ENCODE measurements at places on chromosomes 6 and 20.

DNA sequence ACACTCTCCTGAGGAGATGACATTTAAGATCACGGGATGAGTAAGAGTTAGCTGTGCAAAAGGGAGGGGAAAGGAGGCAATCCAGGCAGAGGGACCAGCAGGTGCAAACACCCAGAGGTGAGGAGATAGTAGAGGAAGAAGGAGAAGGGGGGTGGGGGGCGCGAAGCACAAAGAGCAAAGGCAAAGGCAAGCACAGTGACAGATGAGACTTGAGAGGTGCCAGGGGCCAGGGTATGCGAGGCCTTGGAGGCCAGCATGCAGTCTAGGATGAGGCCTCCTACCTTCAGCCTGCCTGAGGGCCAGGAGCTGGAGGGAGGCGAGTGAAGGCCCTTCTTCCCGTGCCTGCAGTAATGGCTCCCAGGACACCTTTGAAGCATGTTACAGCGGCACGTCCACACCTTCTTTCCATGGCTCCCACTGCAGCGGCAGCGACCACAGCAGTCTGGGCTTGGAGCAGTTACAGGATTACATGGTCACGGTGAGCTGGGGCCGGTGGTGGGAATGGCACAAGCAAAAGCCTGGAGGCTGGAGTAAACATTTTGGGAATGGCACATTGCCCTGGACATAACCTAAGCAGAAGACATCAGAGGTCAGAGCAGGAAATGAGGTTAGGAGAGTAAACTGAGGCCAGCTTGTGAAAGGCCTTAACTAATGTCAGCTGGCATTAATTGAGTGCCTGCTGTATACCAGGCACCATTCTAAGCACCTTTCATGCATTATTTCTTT lies 18.6 kb downstream of the CCM2L start:
- DNase-seq = no peak

DNA sequence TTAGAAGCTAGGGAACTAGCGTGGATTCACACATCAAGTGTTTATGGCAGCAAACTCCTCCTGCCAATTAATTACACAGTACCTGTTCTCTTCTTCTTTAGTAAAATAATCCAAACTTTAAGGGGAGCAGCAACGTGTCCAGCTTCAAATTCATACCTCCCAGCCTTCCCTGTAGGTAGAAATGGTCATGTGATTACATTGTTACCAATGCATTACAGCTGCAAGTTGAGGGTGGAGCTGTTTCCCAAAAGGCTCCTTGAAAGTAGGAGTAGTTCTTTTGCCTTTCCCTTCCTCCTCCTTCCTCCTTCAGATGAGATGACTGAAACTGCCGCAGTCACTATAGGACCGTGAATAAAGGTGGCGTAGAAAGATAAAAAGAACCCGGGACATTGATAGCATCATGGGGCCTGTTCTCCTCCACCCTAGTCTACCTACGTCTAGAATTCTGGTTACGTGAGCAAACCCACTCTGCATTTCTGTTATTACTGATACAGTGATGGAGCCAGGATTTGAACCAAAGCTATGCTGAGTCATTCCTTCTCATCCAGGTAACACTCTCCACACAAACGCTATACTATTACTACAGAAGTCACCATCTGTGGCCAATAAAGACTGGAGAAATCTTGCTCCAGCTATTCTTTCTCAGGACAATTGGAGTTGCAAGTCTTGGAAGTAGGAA lies 18.2 kb downstream of the LINC00237 start:
- no peak for DNase-seq

GRCh38 chr6:146949425-146949824 lies 254.8 kb upstream of the STXBP5 start:
- no peak for DNase-seq

DNA sequence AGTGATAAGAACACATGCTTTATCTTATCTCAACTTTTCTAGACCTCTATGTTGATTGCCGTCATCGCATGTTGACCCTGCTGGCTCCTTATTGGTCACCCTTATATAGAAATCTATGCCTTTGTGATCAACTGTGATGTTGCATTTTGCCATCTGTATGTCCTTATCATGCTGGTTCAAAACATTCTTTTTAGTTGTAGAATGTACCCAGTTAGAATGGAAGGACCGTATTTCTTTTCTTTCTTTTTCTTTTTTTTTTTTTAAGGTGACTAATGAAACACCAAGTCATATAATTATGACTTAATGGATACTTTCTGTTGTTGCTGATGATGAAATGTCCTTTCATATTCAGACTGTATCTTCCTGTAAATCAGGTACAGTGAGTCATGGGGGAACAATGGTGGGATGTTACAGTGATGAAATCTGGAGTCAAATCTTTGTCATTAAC lies 145.9 kb upstream of the CITED2 start:
- no peak for DNase-seq

DNA sequence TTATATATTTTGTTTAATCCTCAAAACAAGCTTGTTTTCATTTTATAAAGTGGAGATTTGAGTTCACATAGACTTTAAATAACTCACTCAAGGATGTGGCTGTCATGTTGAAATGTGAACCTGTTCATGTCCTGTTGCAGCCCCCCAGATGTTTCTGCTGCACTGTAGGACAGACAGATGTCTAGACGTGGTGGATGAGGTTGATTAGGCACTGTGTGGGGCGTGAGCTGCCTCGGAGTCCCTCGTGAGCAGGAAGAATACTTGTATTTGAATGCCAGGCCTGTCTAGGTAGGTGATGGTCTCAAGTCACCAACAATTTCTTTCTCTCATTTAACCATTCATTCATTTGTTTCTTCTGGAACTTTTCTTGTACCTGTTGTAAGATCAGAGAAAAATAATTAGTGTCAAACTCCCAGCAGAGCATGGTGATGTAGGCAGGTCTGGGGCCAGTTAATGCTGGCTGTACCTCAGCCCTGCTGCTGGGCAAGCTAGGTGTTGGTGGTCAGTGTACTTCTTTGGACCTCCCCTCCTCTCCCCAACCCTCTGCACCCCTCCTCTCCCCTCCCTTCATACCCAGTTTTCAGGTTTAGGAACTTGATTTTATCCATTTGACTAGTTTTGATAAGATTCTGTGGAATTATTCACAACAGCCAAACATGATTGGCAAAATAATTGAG lies 34.0 kb downstream of the AFDN start:
- no peak for DNase-seq

Data from K562 (cell line).